Astrocyte of the hippocampus (primary cell): ENCODE measurements at places on chromosomes 6 and 20.

GRCh38 chr6:45438849-45439406, 61.2 kb upstream of the SUPT3H start:
- DNase-seq = peak; percentile 91

DNA sequence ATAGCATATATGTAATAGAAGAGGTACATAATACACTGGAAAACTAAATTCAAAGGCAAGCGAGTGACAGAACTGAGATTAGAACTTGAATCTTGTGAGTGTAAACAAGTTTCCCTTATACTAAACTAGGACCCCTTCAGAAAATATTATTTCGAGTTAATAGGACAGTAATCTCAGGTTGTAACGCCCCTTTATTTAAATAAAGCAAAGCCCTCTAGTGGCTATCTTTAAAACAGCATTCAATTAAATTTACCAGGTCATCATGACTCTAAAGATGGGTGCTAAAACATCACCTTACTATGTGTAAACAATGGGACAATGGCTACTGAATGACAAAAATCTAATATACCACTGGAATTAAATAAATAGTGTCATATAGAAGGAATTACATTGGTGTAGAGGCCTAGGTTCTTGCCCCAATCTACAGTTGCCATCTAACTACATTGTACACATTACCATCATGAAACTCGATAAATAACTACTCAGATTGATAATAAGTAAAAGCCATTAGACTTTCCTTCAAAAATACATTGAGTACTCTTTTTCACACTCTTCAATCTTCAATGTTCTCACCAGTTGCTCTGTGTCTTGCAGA, 255.4 kb upstream of the IRAK1BP1 start:
- DNase-seq = peak; percentile 19

GRCh38 chr6:38612143-38612965, 27.4 kb downstream of the BTBD9 start:
- DNase-seq = peak; percentile 60

GRCh38 chr6:135673501-135674309, 176.2 kb upstream of the AHI1 start:
- peak; percentile 47 for DNase-seq

DNA sequence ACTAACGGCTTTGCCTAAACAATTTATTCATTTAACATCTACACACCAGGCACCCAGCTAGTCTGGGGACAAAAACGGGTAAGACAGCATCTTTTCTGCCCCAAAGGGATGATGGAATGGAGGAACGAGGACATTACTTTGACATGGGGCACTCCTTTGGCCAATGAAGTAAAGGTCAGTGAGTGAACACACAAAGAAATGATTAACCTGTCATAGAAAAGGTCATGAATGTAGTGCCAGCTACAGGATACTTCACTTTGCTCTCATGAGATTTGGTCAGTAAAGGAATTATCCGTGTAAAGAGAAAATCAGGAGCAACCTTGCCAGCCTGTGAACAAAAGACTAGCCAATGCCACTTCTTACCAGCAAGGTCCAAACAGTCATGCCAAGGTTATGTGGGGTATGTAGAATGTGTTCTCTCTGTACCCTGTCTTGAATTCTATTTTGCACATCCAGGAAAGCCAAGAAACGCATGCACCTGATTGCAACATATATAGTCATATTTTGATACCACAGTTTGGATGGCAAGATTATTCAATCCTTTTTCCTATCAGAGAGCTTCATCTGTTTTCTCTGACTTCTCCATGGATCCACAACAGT, 145.3 kb downstream of the GMPR start:
- no peak for DNase-seq

GRCh38 chr6:42301986-42302385, 84.3 kb upstream of the MRPS10 start:
- no peak for DNase-seq
